ENCODE measurements at places on chromosomes 12 and 14.

DNA sequence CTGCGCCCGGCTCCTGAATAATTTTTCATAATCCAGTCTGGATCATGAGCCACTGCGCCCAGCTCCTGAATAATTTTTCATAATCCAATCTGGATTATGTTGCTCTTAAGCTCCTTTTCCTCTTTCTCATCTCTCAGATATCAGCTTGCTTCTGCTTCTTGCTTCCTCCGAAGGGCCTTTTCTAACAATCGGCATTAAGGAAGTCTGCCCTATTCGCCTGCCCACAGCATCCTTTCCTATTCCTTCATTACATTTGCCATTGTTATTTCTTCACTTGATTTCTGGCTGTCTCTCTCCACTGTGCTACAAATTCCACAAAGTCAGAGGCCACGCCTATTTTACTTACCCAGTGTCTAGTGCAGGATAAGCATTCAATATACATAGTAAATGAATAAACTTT lies 83.5 kb downstream of the TTC7B start:
- DNase-seq, result no peak

GRCh38 chr12:93156086-93156716 lies 221.5 kb upstream of the NUDT4 start:
- no peak for DNase-seq

- DNase-seq, result no peak
Measured at GRCh38 chr14:78788467-78789360, 618.5 kb downstream of the NRXN3 start.

GRCh38 chr14:28407031-28407825 lies 359.4 kb upstream of the FOXG1 start:
- no peak for DNase-seq

- no peak for DNase-seq
Measured at GRCh38 chr14:55339770-55340169, 68.5 kb downstream of the FBXO34 start.

DNA sequence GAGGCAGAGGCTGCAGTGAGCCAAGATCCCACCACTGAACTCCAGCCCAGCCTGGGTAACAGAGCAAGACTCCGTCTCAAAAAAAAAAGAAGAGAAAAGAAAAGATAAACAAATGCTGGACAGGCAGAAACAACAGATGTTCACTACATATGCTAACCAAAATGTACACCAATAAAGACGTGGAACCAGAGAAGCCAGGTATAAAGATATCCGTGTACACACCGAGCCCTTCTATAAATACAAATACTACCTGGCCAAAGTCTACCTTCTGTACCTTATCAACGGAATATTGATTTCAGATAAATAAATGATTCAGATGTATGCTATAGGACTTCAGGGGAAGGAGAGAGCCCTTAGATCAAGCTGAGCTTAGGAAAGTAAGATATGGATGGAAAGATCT lies 10.8 kb upstream of the KRT8 start:
- no peak for DNase-seq

- DNase-seq, result no peak
Measured at GRCh38 chr12:129190827-129191226, 337.5 kb downstream of the GLT1D1 start.

- DNase-seq, result no peak
Measured at GRCh38 chr14:104335611-104336010, 197.2 kb downstream of the KIF26A start.

GRCh38 chr12:100564090-100564489 lies 9.4 kb upstream of the GAS2L3 start:
- no peak for DNase-seq

DNA sequence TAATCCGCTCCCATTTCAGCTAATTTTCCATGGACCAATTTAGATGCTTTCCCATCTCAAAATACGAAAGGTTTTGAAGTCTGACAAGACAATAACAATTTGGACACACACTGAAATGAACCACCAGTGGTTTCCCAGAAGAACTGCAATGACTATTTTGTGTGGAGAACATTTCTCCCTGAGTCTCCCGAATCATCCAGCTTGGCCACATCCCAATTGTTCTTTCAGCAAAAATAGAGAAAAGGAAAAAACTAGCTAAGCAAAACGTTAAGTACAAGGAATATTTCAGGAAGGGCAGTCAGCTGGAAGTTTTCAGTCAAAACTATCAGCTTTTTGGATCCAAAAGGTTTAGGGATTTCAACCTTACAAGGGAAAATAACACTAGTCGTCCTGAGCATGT lies 390.6 kb downstream of the KCNH5 start:
- DNase-seq, result no peak

- no peak for DNase-seq
Measured at GRCh38 chr12:28884904-28885679, 264.0 kb upstream of the FAR2 start.

DNA sequence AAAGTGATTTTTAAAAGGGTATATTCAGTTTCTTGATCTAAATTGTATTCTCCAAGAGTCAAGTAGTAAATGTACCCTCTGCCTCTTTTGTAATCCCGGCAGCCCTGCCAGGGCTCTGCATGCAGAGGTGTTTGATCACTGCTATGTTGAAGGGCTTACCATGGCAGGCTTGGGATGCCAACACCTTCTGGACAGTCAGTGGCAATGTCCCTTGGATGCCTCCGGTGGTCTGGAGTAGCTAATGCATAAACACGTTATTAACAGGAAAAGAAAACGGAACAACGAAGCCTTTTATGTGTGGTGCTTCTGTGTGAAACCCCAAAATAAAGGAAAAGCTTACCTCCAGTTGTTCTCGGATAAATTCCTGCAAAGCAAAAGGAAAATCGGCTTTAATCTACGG lies 19.9 kb downstream of the EIF2B2 start:
- DNase-seq, result no peak

DNA sequence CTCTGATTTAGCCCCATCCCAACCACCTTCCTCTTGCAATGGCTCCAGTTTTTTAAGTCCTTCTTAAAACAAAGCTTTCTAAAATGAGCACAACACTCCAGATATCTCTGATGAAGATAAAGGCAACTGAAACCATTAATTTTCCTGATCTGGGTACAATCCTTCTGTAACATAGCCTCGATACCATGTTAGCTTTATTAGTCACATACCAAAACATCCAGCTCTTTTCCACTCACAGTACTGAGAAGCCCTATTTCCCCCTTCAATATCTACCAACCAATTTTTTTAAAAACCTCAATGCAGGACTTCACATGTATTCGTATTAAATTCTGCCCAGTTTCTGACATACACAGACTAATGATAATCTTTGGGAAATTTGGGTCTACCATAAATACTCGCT lies 105.9 kb downstream of the MED13L start:
- no peak for DNase-seq

DNA sequence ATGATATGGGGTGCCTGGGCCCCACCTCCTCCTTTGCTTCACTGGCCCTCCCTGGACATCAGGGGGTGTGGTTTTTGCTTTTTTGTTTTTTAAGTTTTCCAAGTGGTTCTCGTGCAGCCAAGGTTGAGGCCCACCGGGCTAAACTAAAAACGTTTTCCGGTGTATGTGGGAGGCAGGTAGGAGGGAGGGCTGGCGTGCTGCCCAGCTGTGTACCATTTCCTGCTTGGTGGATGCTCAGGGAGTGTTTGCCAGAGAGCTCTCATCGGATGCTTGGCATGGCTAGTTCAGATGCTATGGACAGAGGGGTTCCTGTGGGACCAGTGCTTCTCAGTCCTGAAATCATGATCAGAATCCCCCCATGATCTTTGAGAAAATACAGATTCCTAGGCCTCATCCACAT lies 246.4 kb downstream of the CACNA1C start:
- DNase-seq, result no peak

Data from activated effector memory CD4-positive, alpha-beta T cell treated with Interleukin-2 at 50 U/mL for 16 hours (primary cell).